Ascending aorta (tissue), 2 donors: ENCODE measurements at places on chromosomes 13 and 19.

- no peaks in the 10 kb centered on the region for H3K27me3 ChIP-seq
- no peak overlapping the region for H3K27ac ChIP-seq
- H3K36me3 ChIP-seq: no peaks in the 10 kb centered on the region
- H3K4me1 ChIP-seq: peaks cover 12% of the 10 kb centered on the region
Measured at GRCh38 chr19:35712567-35713505, 5.0 kb upstream of the KMT2B start.

DNA sequence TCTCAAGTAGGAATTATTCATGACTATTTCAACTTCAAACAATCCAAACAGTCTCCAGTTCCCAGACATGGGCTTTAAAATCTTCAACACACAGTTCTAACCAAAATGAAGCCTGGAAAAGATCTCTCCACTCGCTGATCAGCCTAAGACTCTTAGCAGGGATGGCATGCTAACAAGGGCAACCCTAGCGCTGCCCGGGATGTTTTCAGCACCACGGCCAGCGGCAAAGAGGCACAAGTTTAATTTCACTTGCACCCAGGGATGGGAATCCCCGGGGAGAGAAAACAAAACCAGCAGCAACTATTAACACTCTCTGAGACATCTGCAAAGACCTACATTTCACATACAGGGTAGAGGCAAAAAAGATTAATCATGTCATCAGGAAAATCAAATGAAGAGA, 43.0 kb downstream of the CACNA1A start:
- H3K27me3 ChIP-seq: no peaks in the 10 kb centered on the region
- H3K4me3 ChIP-seq: no peak overlapping the region
- no peak overlapping the region for H3K27ac ChIP-seq
- no peak for DNase-seq
- no peaks in the 10 kb centered on the region for H3K36me3 ChIP-seq
- no peaks in the 10 kb centered on the region for H3K4me1 ChIP-seq

DNA sequence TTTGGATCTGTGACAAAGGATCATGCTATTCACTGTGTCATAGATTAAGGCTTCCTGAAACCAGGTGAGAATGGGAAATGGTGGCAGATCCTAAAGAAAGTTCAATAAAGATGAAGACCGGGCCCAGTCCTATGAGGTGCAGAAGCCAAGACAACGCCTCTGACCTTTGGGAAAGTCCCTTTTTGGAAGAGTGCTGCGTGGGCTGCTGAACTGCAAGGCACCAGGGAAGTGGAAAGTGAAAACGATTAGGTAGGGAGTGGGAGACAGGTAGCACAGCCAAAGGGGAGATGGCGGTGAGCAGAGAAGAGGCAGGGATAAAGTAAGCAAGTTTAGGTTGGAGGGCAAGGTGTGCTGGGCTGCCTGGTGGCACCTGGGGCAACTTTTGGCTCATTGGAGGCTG, 16.3 kb downstream of the MBNL2 start:
- H3K36me3 ChIP-seq: no peaks in the 10 kb centered on the region
- no peaks in the 10 kb centered on the region for H3K4me1 ChIP-seq
- no peaks in the 10 kb centered on the region for H3K27me3 ChIP-seq
- DNase-seq: no peak
- peak overlapping the region; percentile 56 for H3K27ac ChIP-seq
- H3K4me3 ChIP-seq: no peak overlapping the region

GRCh38 chr13:96532804-96533203, 442.9 kb downstream of the HS6ST3 start:
- H3K4me1 ChIP-seq: no peaks in the 10 kb centered on the region
- no peak for DNase-seq
- H3K27me3 ChIP-seq: no peaks in the 10 kb centered on the region
- no peaks in the 10 kb centered on the region for H3K36me3 ChIP-seq
- H3K27ac ChIP-seq: no peak overlapping the region
- no peak overlapping the region for H3K4me3 ChIP-seq

DNA sequence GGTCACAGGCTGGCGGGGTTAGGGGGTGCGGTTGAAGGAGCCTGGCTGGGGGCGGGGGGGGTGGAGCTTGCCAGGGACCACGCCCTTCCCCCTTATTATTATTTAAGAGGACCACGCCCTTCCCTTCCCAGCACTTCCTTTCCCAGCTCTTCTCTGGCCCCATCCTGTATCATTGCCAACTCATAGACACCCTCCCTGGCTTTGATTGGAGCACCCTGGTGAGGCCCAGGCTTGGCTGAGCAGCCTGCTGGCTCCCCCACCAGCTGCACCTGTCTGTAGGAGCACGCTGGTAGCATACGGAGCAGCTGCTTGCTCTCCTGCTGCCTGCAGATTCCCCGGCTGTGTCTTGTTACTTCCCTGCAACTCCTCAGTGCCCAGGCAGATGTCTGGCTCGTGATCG, 62.5 kb upstream of the PDX1 start:
- no peaks in the 10 kb centered on the region for H3K36me3 ChIP-seq
- DNase-seq: no peak
- no peaks in the 10 kb centered on the region for H3K4me1 ChIP-seq
- H3K4me3 ChIP-seq: no peak overlapping the region
- no peaks in the 10 kb centered on the region for H3K27me3 ChIP-seq

- H3K27ac ChIP-seq: no peak within 1 kb of the TSS
- no peaks in the 10 kb centered on the region for H3K4me1 ChIP-seq
- H3K27me3 ChIP-seq: no peaks in the 10 kb centered on the region
- H3K36me3 ChIP-seq: peaks cover 7% of the 10 kb centered on the region
- DNase-seq: no peak
Measured at GRCh38 chr19:57934820-57935665, at the start of gene ZNF418. TSS of gene ZNF418 (minus strand) at chr19:57935402. CDS start at chr19:57933822, 1,580 bp downstream.

GRCh38 chr13:27359199-27359821, 65.1 kb upstream of the GTF3A start:
- no peaks in the 10 kb centered on the region for H3K27me3 ChIP-seq
- peak; percentile 77 for DNase-seq
- H3K36me3 ChIP-seq: no peaks in the 10 kb centered on the region
- no peaks in the 10 kb centered on the region for H3K4me1 ChIP-seq

DNA sequence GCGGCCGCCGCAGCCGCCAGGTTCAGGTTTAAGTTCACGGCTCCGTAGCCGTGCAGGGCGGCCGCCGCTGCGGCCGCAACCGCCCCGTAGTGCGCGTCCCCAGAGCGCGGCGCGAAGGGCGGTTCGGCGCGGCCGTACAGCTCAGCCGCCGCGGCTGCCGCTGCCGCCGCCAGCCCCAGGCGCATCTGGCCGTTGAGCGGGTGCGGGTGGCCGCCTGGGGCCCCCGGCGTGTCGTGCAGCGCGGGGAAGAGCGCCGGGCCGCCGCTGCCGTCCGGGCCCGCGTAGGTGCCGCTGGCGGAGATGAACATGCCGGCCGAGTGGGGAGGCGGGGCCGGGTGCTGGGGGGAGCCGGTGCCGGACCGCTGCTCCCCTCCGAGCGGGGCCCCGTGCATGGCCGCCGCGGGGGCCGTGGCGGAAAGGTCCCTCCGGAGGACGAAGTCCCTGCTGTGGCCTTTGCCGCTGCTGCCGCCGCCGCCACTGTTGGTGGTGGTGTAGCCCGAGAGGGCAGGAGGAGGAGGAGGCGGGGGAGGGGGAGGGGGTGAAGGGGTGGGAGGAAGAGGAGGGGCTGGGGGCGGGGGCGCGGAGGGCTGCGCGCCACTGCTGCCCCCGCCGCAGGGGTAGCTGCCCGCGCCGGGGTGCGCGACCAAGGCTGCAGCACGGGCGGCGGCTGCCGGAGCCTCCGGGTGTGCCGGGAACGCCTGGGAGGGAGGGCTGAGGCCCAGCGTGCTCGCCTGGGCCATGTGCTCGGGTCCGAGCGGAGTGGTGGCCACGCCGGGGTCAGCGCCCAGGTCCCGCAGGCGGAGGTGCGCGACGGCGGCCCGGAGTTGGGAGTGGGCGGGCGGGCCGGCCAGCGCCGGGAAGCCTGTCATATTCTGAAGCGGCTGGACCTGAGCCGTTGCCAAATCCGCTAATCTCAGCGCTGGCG, 654 bp downstream of the ZIC5 start:
- H3K4me1 ChIP-seq: peaks cover 18% of the 10 kb centered on the region
- no peaks in the 10 kb centered on the region for H3K36me3 ChIP-seq
- H3K4me3 ChIP-seq: peak overlapping the region; percentile 52
- peaks cover 76% of the 10 kb centered on the region for H3K27me3 ChIP-seq
- no peak for DNase-seq

DNA sequence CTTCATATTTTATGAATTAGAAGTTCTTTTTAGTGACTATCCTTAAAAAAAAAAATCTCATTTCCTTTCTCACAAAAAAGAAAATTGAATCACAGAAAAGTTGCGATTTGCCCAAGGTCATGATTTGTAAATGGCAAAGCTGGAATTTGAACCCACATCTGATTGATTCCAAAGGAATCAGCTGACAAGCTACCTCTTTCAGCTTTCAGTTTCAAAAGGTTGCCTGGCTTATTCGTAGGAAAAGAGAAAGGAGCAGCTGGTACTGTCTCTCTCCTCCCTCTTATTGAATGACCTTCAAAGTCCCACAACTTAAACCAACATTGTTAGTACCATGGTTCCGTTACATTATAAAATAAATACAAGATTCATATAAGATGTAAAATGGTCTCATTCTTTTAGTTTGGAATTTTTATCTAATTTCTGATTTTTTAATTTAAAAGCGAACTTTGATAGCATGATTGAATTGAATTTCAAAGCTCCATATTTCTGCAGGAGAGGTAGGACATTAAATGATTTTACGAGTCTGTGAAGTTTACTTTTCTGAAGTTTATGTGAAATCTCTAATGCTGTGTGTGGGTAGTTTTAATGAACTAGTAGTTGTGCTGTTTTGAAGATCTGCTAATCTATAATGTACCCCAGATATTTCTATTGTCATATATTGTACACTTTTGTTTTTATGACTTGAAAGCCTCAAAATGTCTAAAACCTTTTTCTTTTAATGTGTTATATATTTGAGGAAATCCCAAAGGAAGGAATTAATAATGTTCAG, 18.5 kb upstream of the KCTD4 start:
- H3K36me3 ChIP-seq: no peaks in the 10 kb centered on the region
- H3K27me3 ChIP-seq: no peaks in the 10 kb centered on the region
- no peak overlapping the region for H3K4me3 ChIP-seq
- H3K27ac ChIP-seq: no peak overlapping the region
- no peaks in the 10 kb centered on the region for H3K4me1 ChIP-seq
- no peak for DNase-seq

GRCh38 chr19:3810708-3811355, 24.7 kb upstream of the MATK start:
- DNase-seq: no peak
- peaks cover 3% of the 10 kb centered on the region for H3K27me3 ChIP-seq
- H3K36me3 ChIP-seq: no peaks in the 10 kb centered on the region
- H3K4me3 ChIP-seq: no peak overlapping the region
- H3K27ac ChIP-seq: no peak overlapping the region

DNA sequence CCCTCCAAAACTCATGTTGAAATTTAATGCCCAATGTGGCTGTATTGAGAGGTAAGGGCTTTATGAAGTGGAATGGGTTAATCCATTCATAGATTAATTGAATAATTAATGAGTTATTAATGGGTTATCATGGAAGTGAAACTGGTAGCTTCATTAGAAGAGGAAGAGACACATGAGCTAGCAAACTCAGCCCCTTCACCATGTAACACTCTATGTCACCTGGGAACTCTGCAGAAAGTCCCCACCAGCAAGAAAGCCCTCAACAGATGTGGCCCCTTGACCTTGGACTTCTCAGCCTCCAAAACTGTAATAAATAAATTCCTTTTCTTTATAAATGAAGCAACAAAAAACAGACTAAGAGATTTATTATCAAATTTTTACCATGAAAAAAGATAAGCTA, 223.5 kb downstream of the KLF12 start:
- no peaks in the 10 kb centered on the region for H3K36me3 ChIP-seq
- H3K4me1 ChIP-seq: no peaks in the 10 kb centered on the region
- no peak overlapping the region for H3K27ac ChIP-seq
- no peak overlapping the region for H3K4me3 ChIP-seq
- no peaks in the 10 kb centered on the region for H3K27me3 ChIP-seq
- no peak for DNase-seq

DNA sequence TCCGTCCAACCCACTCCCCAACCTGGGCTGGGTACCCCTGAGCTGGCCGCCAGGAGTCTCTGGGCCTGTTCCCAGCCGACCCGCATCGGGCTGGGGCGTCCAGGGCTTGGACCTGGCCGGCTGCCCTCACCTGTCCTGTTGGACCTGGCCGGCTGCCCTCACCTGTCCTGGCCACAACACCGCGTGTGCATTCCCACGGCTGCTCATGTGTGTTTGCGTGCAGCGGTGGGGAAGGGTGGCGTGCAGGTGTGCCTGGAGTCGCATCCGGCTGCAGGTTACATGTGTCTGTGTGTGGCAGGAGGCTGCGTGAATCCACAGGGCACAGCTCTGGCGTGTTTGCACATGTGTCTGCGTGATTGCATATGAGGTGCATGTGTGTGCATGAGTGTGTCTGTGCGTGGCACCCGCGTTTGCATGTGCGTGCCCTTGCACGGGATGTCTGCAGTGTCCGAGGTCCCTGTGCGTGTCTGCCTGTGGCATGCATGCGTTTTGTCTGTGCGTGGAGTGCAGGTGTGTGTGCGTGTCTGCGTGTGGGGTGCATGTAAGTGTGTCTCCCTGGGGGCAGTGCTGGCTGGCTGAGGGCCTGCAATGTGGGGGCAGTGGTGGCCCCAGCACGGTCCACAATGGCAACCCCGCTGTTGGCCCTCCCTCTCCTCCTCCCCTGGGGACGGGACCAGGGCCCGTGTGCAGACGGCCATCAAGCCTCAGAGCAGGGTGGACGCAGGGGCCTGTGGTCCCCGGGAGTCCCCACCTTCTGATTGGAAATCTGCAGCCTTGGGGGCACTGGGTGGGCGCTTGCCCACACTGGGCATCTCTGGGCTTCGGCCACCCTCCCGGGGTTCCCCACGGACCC, 3.4 kb downstream of the EFNA2 start:
- H3K36me3 ChIP-seq: no peaks in the 10 kb centered on the region
- peaks cover 25% of the 10 kb centered on the region for H3K27me3 ChIP-seq
- no peaks in the 10 kb centered on the region for H3K4me1 ChIP-seq
- DNase-seq: no peak

DNA sequence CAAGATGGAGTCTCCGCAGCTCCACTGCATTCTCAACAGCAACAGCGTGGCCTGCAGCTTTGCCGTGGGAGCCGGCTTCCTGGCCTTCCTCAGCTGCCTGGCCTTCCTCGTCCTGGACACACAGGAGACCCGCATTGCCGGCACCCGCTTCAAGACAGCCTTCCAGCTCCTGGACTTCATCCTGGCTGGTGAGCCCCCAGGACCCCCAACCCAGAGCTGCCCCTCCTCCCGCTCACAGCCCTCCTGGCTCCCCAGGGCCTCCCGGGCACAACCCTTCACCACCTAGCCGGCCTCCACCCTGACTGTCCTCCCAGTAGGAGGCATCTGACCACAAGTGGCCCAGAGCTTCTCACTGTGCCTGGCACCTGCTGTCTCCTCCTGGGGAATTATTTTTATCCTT, 9.4 kb downstream of the SYNGR4 start:
- no peak overlapping the region for H3K27ac ChIP-seq
- no peaks in the 10 kb centered on the region for H3K27me3 ChIP-seq
- DNase-seq: no peak
- no peaks in the 10 kb centered on the region for H3K36me3 ChIP-seq

DNA sequence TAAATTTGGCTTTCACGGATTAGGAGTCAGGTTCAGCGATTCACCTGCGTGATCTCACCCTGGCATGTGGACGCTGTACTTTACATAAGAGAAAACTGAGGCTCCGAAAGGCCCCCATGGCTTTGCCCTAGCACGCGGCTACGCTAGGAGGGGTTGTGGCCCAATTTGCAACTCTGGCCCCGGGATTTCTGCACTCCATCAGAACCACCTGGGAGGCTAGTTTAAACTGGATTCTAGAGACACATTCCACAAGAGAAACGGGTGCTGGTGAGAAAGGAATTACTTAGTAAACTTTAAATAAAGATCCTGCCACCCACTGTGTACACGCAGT, 6.2 kb downstream of the BCL3 start:
- peaks cover 13% of the 10 kb centered on the region for H3K36me3 ChIP-seq
- no peak for DNase-seq
- H3K27ac ChIP-seq: peak overlapping the region; percentile 91
- peak overlapping the region; percentile 41 for H3K4me3 ChIP-seq
